ENCODE measurements at places on chromosomes 4 and X. TPM values are rescaled to one million over a fixed set of nuclear protein-coding genes. Genes with fewer than 3 reads are reported as not detected.

The DCAF8L2 gene
- not detected for polyA plus RNA-seq

The GPR119 gene
- not detected for polyA plus RNA-seq

The TMEM154 gene
- polyA plus RNA-seq = 3.8 TPM

DNA sequence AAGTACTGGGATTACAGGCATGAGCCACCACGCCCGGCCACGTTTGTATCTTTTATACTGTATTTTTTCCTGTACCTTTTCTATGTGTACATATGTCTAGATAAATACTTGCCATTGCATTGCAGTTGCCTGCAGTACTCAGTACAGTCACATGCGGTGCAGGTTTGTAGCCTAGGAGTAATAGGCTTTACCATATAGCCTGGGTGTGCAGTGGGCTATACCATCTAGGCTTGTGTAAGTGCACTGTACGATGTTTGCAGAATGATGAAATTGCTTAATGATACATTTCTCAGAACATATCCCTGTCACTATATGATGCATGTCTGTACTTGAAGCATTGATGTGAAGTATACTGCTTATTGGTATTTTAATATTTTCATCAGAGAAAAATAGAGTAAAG lies 115.4 kb upstream of the PUDP start:
- H3K27me3 ChIP-seq = no peaks in the 10 kb centered on the region
- no peak overlapping the region for H3K27ac ChIP-seq
- H3K4me3 ChIP-seq = no peak overlapping the region
- DNase-seq = no peak
- no peaks in the 10 kb centered on the region for H3K4me1 ChIP-seq

Data from stomach (tissue), 19 donors.